Activated naive CD8-positive, alpha-beta T cell treated with anti-CD3 and anti-CD28 coated beads for 36 hours (primary cell): ENCODE measurements at places on chromosomes 5 and 9. TPM values are rescaled to one million over a fixed set of nuclear protein-coding genes. Genes with fewer than 3 reads are reported as not detected.

SOHLH1 gene
- total RNA-seq, result not detected

GRCh38 chr5:104987074-104987473 lies 1424.5 kb upstream of the NUDT12 start:
- DNase-seq, result no peak

GRCh38 chr9:30116673-30117217 lies 2267.7 kb upstream of the ACO1 start:
- no peak for DNase-seq

GRCh38 chr9:28464481-28465216 lies 891.4 kb upstream of the C9orf72 start:
- no peak for DNase-seq

OMD gene
- not detected for total RNA-seq

GRCh38 chr9:128144239-128145181 lies 4.7 kb upstream of the LCN2 start:
- DNase-seq, result no peak

IL13 gene
- 0.44 TPM for total RNA-seq

DNA sequence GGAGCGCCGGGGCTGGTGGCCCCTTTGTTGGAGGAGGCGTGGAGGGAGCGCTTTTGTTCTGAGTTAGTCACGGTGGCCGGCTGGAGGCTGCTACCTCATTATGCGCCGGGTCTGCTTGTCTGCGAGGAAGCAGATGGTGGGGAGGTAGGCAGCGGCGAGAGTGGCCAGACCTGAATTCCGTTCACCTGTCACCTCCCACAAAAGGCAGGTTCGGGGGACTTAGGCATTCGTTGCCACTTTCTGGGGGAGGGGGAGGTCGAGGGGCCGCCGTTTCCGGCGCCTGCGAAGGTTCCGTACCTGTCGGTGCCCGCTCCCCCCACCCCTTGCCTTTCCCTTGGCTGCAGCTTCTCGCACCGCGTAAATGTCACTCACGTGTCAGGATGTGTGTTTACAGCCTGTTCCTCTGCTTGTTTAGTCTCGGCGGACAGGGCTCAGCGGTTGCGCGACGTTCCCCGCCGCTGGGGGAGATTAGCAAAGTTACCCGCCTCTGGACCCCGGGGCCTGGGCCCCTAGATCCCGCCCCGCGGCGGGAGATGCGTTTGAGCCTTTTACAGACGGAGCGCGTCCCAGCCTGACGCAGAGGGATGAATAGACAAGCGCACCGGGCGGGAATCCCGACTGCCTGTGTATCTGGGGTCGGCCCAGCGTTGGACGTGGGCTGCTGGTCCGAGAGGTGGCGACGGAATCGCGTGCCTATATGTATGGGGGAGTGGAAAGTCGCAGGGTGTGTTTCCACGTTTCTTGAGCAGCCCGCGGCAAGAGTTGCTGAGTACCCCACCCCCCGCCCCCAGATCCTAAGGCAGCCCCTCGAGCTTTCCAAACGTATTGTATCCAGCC lies 2.7 kb upstream of the LHX2 start:
- no peak for DNase-seq

- no peak for DNase-seq
Measured at GRCh38 chr5:44827681-44828080, 18.9 kb downstream of the MRPS30 start.

DNA sequence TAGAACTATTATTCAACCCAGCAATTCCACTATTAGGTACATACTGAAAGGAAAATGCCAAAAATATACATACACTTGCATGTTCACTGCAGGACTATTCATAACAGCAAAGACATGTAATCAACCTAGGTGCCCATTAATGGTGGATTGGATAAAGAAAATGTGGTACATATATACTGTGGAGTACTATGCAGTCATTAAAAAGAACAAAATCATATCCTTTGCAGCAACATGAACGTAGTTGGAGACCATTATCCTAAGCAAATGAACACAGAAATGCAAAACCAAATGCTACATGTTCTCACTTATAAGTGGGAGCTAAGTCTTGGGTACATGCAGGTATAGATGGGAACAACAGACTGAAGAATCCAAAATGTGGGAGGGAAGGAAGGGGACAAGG lies 67.7 kb downstream of the ELOVL7 start:
- DNase-seq, result no peak

ACTBL2 gene
- total RNA-seq, result not detected

- DNase-seq, result no peak
Measured at GRCh38 chr9:137396227-137396626, 26.7 kb downstream of the EXD3 start.

GRCh38 chr5:144484124-144484897 lies 313.6 kb downstream of the KCTD16 start:
- no peak for DNase-seq
